ENCODE measurements at places on chromosomes 2 and 18.

DNA sequence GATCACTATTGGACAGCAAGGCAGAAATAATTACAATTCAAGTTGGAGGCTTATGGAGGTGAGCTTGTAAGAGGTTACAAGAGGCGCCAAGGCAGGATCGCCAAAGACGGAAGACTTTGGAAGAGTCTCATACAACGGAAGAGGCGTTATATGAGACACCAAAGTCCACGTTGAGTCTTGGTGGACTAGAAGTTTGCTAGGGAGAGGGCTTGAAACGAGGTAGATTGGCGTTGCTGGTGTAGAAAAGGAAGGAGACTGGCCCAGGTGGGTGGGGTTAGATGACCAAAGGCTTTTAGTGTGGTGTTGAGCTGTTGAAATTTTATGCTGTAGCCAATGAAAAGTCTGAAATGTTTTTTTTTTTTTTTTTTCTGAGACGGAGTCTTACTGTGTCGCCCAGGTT lies 1.4 kb downstream of the MSH2 start:
- no peak for DNase-seq

DNA sequence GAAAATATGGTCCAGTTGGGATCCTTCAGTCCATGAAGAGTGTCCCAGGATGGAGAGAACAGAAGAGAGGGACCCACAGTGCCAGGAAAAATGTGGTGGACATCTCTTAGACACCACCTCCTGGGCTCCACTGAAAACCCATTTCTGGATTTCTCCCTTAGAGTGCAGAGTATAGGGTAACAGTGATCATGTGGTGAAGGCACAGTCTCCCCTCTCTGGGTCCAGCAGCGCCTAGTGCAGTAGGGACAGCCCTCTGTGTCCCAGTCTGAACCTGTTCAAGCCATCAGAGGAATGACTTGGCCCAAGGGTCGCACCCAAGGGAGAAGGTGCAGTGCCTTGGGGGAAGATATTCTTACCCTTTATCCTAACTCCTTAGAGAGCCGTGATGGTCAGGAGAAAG lies 30.1 kb downstream of the TET3 start:
- no peak for DNase-seq

- DNase-seq: no peak
Measured at GRCh38 chr2:129798301-129798581, 181.2 kb upstream of the RAB6C start.

GRCh38 chr18:55775972-55776371 lies 188.0 kb upstream of the TCF4 start:
- DNase-seq: no peak

- DNase-seq: no peak
Measured at GRCh38 chr18:49446481-49446880, 14.0 kb downstream of the DYM start.
